ENCODE measurements at places on chromosomes 7 and 10.

- DNase-seq, result no peak
Measured at GRCh38 chr10:120019568-120019967, 127.0 kb downstream of the SEC23IP start.

- DNase-seq, result no peak
Measured at GRCh38 chr10:6507311-6507710, 72.8 kb downstream of the PRKCQ start.

DNA sequence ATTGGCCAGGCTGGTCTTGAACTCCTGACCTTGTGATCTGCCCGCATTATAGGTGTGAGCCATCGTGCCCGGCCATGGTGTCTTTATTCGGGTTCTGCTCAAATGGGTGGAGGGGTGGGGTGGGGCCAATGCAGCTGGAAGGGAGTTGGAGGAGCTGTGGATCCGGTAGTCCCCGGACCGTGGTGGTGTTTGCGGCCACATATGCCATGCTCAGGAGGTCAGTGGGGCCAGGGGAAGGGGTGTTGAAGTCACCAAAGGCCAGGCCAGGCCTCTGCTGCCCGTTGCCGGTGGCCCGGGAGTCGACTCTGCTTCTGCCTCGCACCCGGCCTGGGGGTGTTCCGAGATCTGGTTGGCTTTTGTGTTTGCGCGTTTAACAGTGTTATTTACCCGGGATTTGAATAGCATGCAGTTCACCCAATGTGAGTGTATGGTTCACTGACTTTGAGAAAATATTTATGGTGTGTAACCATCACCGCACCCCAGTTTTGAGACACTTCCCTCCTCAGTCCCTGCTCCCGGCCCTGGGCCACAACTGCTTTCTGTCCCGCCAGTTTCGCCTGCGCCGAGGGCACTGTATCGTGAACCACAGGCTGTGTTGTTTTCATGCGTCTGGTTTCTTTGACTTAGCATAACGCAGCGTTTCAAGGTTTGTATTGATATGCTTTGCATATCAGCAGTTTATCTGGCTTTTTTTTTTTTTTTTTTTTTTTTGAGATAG is 10.7 kb downstream of the INPP5A start:
- no peak for DNase-seq

- DNase-seq, result no peak
Measured at GRCh38 chr7:105097619-105098018, 83.6 kb downstream of the KMT2E start.

- no peak for DNase-seq
Measured at GRCh38 chr10:113139699-113140098, 189.7 kb downstream of the TCF7L2 start.

DNA sequence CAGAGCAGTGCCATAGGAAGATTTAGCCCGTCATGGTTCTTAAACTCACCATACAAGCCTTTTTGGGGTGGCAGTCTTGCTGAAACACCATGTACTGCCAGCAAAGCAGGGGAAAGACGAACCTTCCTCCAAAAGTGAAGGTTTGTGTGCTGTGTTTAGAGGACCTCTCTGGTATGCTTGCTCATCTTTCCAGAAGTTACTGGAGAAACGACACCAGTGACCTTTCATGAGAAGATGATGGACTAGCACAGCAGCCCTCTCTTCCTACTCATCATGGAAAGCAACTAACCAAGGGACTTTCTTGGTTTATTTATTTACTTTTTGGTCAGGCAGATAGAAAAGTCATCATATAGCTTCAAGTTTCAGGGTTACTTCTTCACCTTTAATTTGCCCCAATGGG is 247.4 kb downstream of the PTEN start:
- DNase-seq, result no peak

DNA sequence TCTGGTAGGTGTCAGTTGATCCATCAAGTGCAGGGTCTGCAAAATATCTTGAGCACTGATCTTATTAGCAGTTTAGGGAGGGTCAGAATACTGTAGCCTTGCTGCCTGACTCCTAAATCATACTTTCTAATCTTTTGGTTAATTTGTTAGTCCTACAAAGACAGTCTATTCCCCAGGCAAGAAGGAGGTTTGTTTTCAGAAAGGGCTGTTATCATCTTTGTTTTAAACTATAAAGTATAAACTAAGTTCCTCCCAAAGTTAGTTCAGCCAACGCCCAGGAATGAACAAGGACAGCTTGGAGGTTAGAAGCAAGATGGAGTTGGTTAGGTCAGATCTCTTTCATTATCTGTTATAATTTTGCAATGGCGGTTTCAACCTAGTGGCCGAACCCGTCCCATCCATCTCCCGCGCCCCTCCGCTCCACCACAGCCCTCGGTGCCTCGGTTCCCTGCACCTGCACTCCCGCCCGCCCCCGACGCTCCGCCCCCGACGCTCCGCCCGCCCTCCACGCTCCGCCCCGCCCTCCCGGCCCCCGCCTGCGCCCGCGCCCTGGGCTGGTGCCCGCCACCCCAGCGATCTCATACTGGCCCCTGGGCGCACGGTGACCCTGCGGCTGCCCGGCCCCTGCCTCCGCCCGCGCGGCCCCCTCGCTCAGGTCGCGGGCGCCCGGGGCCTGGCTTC is at the start of gene ADCK2:
Gene ADCK2 (plus strand): TSS at position 564 of the 681 bp plus-strand sequence. CDS start 386 bp downstream, outside the sequence.
- DNase-seq, result peak; percentile 31
